ENCODE measurements at places on chromosomes 12 and 14.

- DNase-seq = no peak
Measured at GRCh38 chr12:27620121-27620520, 76.1 kb upstream of the REP15 start.

- no peak for DNase-seq
Measured at GRCh38 chr14:24915958-24916595, 133.9 kb downstream of the STXBP6 start.

DNA sequence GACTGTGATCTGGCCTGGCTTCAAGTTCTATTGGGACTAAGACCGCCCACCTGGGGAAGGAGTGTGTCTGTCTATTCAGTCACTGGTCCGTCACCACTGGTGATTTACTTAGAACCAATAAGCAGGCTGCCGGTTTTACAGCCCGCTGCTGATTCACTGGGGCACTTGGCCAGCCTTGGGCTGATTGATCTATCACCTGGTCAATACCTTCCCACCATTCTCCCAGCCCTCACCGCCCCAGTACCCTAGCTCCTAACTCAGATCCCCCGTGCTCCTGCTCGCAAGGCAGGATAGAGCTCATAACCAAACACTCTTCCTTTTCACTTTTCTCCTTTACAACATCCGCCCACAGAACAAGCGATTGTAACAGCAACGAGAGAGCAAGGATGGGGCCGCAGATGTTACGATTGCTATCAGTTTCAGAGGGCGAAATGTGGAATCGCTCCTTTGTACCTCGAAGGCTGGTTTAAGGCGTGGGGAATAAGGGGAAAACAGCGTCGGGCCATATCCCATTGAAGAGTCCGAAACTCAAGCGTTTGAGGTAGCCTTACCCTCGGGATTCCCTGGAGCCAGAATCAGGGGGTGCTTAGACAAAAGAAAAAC is 672 bp downstream of the RDH11 start:
- peak; percentile 8 for DNase-seq

- DNase-seq = no peak
Measured at GRCh38 chr12:6613015-6613775, 6.0 kb upstream of the CHD4 start.

DNA sequence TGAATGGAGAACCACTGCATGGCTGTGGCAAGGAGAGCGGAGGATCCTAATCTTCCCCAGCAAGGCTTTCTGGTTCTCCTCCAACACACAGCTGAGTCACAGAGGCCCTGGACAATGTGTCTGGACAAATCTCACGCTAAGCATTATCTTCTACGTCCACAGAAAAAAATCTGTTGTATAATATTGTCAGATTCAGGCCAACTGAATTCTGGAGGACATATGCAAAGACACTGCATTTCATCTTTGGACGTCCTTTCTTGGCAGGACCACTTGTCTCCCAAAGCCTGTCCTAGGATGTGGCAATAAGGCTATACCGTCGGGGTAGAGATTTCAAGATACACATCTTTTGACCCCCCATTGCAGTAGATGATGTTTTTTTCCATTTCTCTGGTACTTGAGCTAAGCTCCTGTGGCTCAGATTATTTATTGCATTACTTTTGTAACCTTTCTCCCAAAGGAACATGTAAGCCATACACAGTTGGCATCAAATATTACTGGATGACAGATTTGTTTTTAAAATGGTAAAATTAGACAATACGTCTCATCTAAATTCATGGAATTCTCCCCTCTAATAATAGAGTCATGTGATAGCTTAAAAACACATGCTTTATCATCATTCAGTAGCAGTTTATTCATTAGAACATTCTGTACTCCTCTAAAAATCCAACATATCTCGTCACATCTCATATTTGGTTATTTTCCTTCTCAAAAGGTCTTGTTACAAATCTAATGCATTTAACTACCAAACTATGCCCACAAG is 19.4 kb downstream of the LMO3 start:
- DNase-seq = no peak

- DNase-seq = no peak
Measured at GRCh38 chr12:4809449-4810218, 89.4 kb downstream of the GALNT8 start.

- no peak for DNase-seq
Measured at GRCh38 chr12:6639151-6639801, 3.5 kb upstream of the LPAR5 start.

DNA sequence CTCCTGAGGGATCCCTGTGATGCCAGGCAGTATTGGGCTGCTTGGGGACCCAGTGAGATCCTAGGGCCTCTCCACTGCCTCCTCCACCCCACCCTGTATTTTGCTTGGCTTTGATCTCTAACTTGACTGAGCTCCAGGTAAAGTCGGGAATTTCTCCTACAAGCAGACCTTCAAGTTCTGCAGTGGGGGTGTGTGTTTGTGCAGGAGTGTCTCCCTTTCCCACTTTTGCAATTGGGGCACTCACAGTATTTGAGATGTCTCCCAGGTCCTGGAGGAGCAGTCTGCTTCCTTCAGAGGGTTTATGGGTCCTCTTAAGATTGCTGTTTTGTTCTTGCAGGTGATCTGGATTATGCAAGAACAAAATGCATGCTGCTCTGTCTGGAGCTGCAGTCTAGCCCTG is 68.9 kb downstream of the ALG10B start:
- DNase-seq = no peak

DNA sequence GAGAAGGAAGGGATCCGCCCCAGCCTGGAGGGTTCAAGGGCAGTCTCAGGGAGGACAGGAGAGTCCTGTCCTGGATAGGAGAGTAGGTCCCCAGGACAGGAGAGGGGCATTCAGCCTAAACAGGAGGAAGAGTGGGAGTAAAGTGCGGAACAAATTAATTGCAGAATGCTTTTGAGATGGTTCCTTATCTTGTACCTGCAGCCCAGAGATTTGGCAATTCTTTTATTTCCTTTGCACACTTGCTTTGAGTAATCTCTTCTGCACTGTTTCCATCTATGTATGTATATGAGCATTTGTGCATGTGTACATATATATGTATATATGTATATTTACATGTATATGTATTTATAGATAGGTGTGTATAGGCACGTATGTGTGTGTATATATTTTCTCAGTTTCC is 22.7 kb downstream of the PLEK2 start:
- no peak for DNase-seq

DNA sequence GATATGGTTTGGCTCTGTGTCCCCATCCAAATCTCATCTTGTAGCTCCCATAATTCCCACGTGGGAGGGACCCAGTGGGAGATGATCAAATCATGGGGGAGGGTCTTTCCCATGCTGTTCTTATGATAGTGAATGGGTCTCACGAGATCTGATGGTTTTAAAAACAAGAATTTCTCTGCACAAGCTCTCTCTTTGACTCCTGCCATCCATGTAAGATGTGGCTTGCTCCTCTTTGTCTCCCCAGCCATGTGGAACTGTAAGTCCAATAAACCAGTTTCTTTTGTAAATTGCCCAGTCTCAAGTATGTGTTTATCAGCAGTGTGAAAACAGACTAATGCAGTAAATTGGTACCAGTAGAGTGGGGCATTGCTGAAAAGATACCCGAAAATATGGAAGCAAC is 146.2 kb downstream of the DPF3 start:
- no peak for DNase-seq

GRCh38 chr12:27549801-27550652 is 26.0 kb downstream of the PPFIBP1 start:
- DNase-seq = peak; percentile 20

DNA sequence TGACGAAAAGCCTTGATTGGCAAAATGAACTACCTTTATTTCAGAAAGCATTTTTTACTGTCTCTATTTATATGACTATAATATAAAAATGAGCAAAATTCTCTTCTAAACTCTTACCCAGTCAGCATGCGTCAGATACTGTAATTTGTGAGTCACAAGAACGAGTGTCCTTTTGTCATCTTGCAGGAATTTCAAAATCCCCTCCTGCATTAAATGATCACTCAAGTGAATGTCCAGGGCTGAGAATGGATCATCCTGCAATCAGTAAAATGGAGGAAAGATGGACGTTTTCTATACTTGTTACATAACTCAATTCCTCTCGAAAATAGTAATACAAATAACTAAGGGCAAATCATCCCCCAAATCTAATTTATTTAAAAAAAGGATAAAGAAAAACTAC is 77.7 kb upstream of the KCNJ8 start:
- DNase-seq = no peak

- DNase-seq = peak; percentile 27
Measured at GRCh38 chr12:126936181-126936851, 1330.7 kb upstream of the TMEM132C start.

GRCh38 chr14:94022532-94023411 is 3.4 kb upstream of the OTUB2 start:
- DNase-seq = no peak

- DNase-seq = no peak
Measured at GRCh38 chr12:55001198-55001868, 16.8 kb upstream of the TESPA1 start.

DNA sequence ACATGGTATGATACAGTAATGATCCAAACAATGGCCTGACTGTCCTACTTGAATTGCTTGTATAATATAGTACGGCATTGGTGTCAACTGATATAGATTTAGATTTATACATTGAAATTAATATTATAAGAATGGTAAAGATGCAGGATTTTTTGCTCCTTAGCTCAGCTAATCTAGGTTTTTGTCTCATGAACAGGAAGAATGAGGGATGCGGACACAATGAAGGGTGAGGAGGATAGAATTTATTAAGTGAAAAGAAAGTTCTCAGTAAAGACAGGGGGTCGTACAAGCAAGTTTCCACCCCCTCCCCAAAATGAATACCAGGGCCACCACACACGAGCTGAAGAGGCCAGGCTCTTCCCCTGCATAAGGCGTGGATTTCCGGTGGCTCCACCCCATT is 96.1 kb downstream of the KCNA5 start:
- no peak for DNase-seq

DNA sequence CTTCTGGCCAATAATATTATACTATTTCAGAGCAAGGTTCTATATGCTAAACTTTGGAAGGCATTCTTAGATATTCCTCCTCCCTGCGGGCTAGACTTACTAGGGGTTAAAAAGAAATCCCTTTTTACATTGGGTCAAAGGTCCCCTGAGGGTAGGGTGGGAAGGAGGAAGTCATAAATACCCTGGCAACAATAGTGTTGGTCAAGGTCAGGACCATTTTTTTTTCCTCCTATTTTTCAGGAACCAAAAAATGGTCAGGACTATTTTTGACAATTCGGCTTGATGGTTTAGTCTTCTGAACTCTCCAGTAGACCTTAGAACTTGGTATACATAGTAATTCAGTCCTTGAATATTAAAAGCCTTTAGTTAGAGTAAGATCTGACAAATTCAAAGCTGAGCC is 4.5 kb upstream of the NANOG start:
- no peak for DNase-seq

DNA sequence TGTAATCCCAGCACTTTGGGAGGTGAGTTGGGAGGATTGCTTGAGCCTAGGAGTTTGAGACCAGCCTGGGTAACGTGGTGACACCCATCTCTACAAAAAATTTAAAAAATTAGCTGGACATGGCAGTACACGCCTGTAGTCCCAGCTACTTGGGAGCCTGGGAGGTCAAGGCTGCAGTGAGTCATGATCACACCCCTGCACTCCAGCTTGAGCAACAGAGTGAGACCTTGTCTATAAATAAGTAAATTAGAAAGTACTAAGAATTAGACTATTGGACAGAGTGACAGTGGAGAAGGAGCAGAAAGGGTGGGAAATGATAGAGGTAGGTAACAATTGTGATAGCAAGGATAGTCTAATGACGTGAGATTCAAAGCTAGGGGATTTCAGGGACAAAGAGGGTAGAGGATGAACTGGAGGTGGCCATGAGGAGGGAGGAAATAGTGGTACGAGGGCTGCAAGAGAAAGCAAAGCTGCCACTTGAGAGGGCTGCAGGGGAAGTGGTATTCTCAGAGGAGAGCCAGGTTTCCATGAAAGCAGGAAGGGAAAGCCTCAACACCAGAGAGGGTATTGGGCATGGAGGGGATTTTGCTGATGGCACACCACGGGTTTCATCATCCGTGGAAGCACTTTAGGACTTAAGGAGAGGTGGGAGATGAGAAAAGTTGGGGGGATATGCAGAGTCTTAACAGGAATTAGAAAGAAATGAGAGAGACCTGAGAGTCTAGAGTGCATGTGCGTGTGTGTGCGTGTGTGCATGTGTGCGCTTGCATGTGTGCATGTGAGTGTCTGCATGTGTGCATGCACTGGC is 85.6 kb downstream of the SYNE2 start:
- DNase-seq = no peak

GRCh38 chr12:47557386-47557785 is 148.4 kb downstream of the RPAP3 start:
- DNase-seq = no peak

- DNase-seq = no peak
Measured at GRCh38 chr12:121536899-121537813, 43.7 kb downstream of the KDM2B start.

- DNase-seq = no peak
Measured at GRCh38 chr12:14989790-14990189, 16.9 kb downstream of the PDE6H start.

- DNase-seq = no peak
Measured at GRCh38 chr14:97273540-97273939, 476.4 kb downstream of the VRK1 start.

GRCh38 chr14:41718477-41719166 is 111.9 kb downstream of the LRFN5 start:
- DNase-seq = no peak

- no peak for DNase-seq
Measured at GRCh38 chr12:100668945-100669536, 95.6 kb downstream of the GAS2L3 start.

DNA sequence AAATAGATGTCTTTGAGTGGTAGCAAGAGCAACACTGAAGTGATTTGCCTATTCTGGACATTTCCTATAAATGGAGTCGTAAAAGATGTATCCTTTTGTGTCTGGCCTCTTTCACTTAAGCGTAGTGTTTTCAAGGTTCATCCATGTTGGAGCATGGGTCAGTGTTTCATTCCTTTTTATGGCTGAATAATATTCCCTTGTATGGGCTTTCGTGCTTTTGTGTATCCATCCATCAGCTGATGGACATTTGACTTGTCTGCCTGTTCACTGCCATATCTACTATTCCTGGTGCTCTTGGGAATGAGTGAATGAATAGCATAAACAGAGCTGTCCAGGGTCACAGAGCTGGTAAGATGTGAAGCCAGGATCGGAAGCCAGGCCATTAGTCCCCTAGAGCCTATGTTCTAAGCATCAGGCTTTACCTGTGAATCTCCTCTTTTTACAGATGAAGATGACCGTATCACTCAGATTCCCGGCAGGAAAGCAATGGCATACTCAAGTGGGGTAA is 1.8 kb upstream of the P2RX7 start:
- DNase-seq = no peak

DNA sequence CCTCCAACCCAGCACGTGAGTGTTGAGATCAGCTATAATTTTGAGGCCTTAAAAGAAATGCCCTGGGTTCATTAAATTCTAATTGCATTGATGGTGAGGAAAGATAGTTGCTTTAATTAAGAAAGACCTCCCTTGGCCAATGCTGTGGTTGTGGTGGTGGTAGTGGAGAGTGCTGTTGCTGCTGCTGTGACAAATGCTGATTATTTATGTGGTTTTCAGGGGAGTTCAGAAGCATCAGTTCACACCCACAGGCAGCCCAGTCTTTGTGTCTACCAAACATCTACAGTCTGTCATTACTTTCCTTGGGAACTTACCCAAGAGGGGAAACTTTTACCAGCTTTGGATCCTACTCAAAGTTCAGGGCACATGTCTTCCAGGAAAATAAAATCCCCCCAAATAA is 178.4 kb upstream of the PARP11 start:
- no peak for DNase-seq
